ENCODE measurements at places on chromosomes 11 and 22. TPM values are rescaled to one million over a fixed set of nuclear protein-coding genes. Genes with fewer than 3 reads are reported as not detected.

The CPT1B gene
- total RNA-seq = 8.5 TPM

DNA sequence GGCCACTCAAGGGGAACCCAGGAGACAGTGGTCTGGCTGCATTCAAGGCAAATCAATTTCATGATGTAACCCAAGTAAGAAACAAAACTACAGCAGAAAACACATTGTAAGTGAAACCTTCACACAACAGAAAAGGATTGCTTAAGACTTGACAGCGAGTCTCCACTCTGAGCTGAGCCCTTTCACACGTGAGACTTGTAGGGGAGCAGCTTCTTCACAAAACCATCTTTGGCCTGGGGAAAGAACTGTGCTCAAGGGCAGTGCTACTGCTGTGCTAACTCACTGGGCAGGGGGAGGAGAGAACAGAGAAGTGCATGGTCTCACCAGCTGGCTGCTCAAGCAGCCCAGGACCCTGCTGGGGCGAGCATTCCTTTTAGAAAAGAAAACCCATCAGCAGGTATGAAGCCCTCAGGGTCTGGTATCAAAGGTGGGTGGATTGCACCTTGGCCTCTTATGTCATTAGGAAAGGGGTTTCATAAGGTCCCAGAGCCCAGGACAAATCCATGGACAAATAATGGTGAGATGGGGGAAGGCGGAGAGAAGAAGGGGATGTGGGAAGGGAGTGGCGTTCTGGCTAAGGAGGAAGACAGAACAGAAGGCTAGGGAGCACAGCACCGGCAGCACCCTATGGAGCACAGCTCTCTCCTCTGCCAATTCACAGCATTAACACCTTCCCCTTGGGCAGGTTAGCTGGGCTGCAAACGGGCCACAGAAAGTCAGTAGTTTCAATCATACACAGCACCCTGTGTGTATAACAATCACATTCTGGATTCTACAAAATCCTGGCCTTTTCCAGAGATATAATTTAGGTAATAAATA, 20.6 kb upstream of the RAPSN start:
- no peaks in the 10 kb centered on the region for H3K4me1 ChIP-seq
- H3K36me3 ChIP-seq = peaks cover 95% of the 10 kb centered on the region
- H3K4me3 ChIP-seq = no peak overlapping the region
- no peaks in the 10 kb centered on the region for H3K27me3 ChIP-seq

DNA sequence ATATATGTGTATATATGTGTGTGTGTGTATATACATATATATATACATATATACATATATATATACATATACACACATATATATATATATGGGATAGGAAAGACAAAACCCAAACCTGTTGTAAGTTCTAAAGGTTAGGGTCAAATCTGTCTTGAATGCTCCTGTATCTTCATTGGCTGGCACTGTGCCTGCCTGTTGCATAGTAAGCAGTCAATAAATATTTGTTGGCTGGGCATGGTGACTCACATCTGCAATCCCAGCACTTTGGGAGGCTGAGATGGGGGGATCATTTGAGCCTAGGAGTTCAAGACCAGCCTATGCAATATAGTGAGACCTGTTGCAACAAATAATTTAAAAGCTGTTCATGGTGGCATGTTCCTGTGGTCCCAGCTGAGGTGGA, 205.4 kb downstream of the DBX1 start:
- DNase-seq = no peak
- H3K36me3 ChIP-seq = no peaks in the 10 kb centered on the region
- H3K27me3 ChIP-seq = no peaks in the 10 kb centered on the region
- no peaks in the 10 kb centered on the region for H3K4me1 ChIP-seq
- no peak overlapping the region for H3K4me3 ChIP-seq

DNA sequence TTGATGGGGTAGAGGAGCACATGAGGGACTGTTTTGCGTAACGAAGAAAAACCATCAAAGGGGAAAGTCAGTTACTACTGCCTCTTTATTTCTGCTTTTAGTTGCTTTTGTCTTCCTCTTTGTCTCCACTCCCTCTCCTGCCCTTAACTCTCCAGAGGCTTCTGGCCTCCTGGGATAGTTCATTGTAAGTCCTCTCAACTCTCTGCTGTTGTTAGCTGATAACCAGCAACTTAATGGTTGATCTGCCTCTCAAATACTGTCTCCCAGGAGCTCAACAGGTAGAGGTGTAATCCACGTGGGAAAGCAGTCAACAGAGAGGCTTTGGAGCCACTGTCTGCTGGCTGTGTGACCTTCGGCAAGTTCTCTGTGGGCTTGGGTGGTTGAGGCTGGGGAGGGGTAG, 47.3 kb downstream of the CCDC81 start:
- no peaks in the 10 kb centered on the region for H3K36me3 ChIP-seq
- DNase-seq = no peak
- H3K4me1 ChIP-seq = no peaks in the 10 kb centered on the region
- no peak overlapping the region for H3K4me3 ChIP-seq
- H3K27ac ChIP-seq = no peak overlapping the region

DNA sequence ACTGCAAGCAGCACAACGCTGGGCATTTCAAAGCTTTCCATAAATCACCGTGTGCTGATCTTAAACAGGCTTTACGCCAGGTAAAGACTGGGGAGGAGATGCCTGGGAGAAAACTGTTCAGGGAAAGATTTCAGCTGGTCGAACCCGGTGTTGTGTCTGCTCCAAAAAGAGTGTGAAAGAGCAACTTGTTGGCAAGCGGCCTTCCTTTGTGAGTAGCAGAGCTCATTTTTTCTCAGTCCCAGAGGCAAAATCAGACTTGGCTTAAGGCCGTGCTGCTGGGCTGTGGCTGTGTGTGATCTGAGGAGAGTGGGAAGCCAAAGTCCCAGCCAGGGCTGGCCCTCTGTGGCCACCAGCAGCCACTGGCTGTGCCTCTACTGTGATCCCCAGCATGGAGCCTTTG, 75.7 kb upstream of the E2F8 start:
- no peak for DNase-seq
- H3K4me3 ChIP-seq = no peak overlapping the region

GRCh38 chr11:16612566-16613261, 125.7 kb upstream of the C11orf58 start:
- DNase-seq = no peak
- peaks cover 3% of the 10 kb centered on the region for H3K4me1 ChIP-seq
- no peak overlapping the region for H3K27ac ChIP-seq
- peaks cover 66% of the 10 kb centered on the region for H3K27me3 ChIP-seq
- H3K4me3 ChIP-seq = no peak overlapping the region

All from thymus (tissue), 14 donors.